Kidney capillary endothelial cell (primary cell): ENCODE measurements at places on chromosomes 6 and 20.
A peak's percentile ranks its signal among the peaks of the same experiment; 100 is the strongest.

DNA sequence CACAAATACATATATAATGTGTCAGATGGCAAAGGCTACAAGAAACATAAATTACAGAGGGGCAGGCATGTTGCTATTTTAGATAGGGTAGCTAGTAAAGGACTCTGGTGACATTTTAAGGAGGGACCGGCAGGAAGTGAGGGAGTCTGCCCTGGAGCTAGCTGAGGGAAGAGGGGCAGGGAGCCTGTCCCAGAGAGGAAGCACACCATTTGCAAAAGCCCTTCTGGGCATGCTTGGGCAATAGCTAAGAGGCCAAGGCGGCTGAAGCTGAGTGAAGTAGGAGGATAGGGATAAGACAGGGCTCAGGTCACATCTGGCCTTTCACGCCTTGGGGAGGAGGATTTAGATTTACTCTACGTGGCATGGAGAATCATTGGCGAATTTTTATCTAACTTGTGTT lies 96.2 kb downstream of the RTN4IP1 start:
- DNase-seq, result no peak

DNA sequence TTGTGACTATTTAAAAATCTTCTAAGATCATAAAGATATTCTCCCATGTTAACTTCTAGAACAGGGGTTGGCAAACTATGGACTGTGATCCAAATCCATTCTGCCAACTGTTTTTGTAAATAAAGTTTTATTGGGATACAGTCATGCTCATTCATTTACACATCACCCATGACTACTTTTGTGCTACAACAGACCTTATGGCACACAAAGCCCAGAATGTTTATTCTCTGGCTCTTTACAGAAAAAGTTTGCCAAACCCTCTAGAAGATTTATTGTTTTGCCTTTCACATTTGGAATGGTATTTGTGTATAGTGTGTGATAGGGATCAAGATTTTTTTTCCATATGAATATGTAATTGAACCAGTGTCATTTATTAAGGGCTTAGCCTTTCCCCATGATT lies 341.7 kb downstream of the CD83 start:
- no peak for DNase-seq

GRCh38 chr20:17679941-17680835 lies 1.9 kb downstream of the RRBP1 start:
- peak; percentile 26 for DNase-seq

- DNase-seq, result no peak
Measured at GRCh38 chr6:155103816-155104366, 108.8 kb downstream of the TIAM2 start.

DNA sequence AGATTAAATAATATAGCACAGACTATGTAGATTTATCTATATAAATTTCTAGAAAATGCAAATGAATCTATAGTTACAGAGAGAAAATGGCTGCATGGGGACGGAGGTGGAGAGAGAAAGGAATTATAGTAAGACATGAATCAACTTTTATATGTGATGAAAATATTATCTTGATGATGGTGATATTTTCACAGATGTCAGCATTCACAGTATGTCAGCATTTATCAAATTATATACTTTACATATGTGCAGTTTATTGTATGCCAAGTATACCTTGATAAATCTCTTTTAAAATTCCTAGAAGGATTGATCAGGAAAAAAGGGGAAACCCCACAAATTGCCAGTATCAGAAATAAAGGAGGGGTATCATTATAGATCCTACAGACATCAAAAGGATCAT lies 44.6 kb downstream of the NPEPL1 start:
- DNase-seq, result no peak

DNA sequence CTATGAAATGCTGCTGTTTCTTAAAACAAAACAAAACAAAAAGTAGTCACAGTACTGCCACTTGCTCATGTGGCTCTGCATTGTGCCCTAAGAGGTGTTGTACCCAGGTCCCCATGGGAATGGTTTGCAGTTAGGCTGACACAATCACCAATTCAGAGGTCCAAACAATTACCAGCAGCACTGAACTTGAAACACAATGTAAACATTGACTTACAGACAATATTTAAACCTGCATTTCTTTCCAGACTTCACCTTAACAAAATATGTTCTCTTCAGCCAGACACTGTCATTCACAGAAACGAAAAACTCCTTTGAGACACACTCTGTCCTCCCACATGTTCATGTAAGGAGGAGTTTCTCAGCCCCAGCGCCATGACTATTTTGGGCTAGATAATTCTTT lies 206.8 kb upstream of the ARG1 start:
- no peak for DNase-seq

DNA sequence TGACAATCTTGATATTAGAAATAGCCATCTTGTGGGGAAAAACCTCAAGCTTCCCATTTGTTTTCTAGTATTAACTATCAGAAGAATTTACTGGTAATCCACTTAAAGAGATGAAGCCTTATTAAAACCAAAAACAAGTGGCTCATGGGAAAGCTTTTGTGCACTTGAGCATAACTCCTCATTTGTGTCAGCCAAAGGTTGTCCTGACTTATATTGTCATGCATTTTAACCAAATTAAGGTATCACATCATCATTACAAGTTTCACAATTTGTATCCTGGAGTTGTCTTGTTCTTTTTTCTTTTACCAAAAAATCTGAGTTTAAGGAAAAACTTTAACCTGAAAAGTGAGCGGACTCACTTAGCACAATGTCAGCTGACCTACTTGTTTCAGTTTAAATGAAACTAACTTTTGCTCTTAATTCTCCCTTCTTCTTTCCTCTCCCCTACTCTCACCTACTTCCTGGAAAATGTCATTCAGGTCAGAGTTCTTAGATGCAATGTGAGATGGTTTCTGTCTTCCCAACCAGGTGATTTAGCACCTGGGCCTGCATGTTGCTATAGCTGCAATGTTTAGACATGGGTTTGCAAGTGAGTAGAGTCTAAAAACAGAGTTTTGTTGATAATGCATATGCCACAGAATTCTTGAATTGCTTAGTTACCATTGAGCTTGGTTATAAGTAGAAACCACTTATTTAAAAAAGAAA lies 82.8 kb downstream of the TNFAIP3 start:
- no peak for DNase-seq

DNA sequence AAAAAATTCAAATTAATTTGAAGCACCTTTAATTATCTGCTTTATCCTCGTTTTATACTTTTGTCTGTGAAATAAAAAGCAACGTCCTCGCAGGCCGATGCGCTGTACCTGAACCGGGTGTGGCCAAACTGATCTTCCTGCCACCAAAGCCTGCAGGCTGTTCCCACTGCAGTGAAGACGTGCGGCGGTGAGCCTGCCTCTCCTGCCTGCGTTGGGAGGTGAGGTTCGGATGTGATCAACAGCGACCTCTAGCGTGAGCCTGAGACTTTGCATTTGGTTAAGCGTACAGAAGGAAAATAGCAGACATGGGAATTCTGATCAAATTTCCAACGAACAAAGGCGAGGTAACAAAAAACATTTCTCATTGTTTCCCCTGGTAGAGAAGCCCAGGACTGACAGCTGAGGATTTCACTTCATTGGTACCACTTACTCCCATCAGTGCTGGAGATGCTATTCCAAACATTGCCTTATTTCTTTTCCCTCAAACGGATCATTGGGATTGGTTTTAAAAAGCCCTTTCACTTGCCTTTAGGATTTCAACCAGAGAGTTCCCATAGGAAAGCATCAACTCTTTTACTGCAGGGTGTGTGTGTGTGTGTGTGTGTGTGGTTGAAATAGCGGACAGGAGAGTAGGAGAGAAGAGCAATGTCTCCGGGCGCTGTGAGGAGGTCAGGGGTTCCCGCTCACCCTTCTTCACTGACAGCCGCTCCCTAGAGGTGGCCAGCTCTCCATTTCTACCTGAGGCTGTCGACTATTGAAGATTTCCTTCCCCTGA lies 56.6 kb upstream of the CCN6 start:
- DNase-seq, result peak; percentile 88

DNA sequence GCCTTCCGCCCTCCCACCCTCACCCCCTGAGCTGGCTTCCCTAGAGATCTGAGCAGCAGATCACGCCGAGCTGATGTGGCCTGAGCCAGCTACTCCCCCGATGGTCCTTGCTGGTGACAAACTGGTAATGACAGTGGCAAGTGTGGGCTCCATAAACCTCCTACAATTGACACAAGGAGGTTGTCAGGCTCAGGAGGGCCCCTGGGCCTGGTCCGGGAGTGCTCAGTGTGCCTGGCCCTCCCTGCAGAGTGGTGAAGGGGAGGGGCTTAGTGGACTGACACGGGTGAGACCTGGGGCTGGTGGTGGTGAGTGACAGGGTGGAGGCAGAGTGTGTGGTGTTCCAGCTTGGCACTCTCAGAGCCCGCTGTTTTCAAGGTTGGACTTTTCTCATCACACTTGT lies 22.6 kb upstream of the MPC1 start:
- DNase-seq, result no peak

DNA sequence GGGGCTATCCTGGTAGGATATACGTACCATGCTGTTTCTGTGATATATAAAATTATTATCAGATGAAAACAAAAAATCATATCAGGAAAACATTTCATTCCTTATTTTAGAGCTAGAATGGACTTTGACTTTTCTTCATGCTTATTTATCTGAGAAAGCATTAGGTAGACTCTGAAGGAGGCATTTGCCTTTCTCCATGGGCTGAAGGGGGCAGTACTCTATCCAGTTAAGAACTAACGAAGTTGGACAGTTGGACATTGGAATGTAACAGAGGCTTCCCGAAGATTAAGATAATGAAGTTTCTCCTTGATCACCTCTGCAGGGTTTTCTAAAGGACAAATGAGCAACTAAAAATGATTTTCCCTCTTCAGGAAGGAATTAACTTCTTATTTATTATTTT lies 233.9 kb downstream of the SAMD5 start:
- no peak for DNase-seq

GRCh38 chr20:59175861-59176260 lies 12.2 kb downstream of the ZNF831 start:
- DNase-seq, result no peak

GRCh38 chr6:107488875-107489635 lies 862 bp upstream of the SOBP start:
- DNase-seq, result no peak

GRCh38 chr20:44069203-44070011 lies 117.6 kb downstream of the JPH2 start:
- DNase-seq, result no peak

GRCh38 chr20:39961637-39962244 lies 727.3 kb downstream of the MAFB start:
- no peak for DNase-seq

DNA sequence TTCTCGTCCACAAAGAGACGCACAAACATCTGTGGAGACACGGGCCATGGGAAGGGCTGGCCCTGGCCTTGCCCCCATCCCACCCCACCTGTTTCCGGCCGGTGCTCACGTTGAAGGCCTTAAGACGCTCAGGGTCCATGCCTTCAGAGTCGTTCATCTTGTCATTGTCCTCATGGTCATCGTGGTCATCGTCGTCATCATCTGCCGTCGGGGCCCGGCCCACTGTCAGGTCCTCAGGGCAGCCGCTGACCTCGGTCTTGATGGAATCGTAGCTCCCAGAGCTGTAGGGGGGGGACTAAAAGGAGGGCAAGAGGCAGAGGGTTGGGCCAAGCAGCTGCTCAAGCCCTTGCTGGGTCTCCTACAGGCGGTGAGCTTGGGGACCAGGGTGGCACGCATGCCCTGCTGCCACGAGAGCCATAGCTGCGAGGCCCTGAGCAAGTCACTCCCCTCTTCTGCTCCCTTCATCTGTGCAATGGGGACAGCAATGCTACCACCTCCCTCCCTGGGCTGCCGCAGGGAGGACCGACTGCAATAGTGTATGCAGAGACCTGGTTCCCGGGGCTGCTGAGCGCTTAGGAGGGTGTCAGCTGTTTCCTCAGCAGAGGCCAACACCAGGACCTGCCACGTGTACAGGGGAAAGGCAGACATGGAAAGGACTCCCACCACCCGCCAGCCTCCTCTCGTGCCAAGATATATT lies 95.5 kb downstream of the ASXL1 start:
- DNase-seq, result no peak

- DNase-seq, result no peak
Measured at GRCh38 chr6:36756786-36757185, 59.2 kb downstream of the RAB44 start.

GRCh38 chr20:13296070-13296469 lies 75.0 kb downstream of the ISM1 start:
- DNase-seq, result no peak

GRCh38 chr20:14360416-14360815 lies 23.0 kb upstream of the FLRT3 start:
- no peak for DNase-seq

- DNase-seq, result no peak
Measured at GRCh38 chr6:63249875-63250482, 38.7 kb downstream of the FKBP1C start.

DNA sequence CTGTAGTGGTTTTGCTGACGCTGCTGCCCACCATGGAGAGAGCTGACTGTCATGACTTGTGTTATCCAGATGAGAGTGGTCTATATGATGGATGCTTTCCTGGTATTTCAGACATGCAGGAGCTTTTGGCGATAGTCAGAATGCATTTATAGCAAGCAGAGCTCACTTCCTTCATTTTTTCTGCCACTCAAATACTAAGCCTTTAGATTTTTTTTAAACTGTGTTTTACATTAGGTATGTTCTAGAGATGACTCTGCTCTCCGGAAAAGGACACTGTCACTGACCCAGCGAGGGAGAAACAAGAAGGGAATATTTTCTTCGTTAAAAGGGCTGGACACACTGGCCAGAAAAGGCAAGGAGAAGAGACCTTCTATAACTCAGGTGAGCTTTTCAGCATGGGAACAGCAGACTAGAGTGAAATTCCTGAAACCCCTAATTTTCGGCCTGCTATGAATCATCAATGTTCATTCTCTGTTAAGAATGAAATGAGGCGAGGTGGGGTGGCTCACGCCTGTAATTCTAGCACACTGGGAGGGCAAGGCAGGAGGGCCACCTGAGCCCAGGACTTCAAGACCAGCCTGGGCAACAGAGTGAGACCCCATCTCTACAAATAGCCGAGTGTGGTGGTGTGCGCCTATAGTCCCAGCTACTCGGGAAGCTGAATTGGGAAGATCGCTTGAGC lies 98.6 kb upstream of the CLDN20 start:
- no peak for DNase-seq

DNA sequence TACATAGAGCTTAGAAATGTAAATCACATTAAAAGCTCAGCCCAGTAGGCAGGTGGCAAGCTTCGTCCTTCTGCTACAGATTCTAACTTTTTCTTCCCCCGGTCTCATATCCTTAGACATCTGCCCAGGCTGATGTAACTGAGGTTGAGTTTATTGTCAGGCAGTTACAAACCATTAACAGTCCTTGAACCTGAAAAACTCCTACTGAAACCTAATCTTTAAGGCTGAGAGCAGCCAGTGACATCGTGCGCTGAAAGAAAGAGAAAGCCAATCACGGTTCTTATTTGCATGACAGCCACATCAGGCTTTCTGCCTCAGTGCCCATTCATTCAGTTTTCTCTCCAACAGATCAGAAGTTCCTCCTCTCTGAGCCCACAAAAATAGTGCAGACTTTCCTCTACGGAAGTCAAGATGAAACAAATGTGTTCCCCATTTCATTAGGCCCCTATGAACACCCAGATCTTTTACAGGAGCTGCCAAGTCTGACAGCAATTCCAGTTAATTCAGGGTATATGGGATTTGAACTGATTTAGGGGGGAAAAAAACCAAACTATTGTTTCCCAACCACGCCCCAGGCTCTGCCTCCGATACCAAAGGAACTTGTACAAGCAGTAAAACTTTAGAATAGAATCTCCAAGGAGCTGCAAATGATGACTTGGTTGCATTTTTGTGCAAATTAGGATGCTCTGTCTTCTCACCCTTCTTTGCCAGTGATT lies at the start of gene NHSL1:
TSS of gene NHSL1 (minus strand) at position 192 of the 716 bp plus-strand sequence. CDS start 204 bp downstream, outside the sequence.
- DNase-seq, result no peak
